Progenitor cell of endocrine pancreas (in vitro differentiated cells): ENCODE measurements at places on chromosomes 6 and 20. TPM values are rescaled to one million over a fixed set of nuclear protein-coding genes. Genes with fewer than 3 reads are reported as not detected.

The OR12D3 gene
- not detected in 2 replicates for total RNA-seq

- H3K36me3 ChIP-seq, result no peaks in the 10 kb centered on the region
- DNase-seq, result no peak
- H3K27me3 ChIP-seq, result no peaks in the 10 kb centered on the region
- H3K4me1 ChIP-seq, result no peaks in the 10 kb centered on the region
- no peak overlapping the region for H3K4me3 ChIP-seq
- H3K27ac ChIP-seq, result no peak overlapping the region
These were observed 48.5 kb upstream of the HACE1 start for GRCh38 chr6:104908031-104908887.

DNA sequence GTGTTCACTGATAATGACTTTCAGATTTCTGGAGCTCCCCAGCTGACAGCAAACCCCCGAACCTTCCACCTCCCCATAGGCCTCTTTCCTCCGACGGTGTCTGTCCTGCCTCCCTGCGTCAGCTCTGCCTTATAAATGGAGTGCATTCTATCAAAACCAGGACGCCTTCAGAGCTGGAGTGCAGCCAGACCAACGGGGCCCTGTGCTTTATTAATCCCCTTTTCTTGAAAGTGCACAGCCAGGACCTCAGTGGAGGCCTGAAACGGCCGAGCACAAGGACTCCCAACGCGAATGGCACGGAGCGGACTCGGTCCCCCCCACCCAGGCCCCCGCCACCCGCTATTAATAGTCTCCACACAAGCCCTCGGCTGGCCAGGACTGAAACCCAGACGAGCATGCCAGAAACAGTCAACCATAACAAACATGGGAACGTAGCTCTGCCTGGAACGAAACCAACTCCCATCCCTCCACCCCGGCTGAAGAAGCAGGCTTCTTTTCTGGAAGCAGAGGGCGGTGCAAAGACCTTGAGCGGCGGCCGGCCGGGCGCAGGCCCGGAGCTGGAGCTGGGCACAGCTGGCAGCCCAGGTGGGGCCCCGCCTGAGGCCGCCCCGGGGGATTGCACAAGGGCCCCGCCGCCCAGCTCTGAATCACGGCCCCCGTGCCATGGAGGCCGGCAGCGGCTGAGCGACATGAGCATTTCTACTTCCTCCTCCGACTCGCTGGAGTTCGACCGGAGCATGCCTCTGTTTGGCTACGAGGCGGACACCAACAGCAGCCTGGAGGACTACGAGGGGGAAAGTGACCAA lies 42.3 kb upstream of the NAA20 start:
- peaks cover 26% of the 10 kb centered on the region for H3K4me1 ChIP-seq
- peak overlapping the region; percentile 91 for H3K27ac ChIP-seq
- no peaks in the 10 kb centered on the region for H3K27me3 ChIP-seq
- no peak for DNase-seq
- peaks cover 25% of the 10 kb centered on the region for H3K36me3 ChIP-seq

DNA sequence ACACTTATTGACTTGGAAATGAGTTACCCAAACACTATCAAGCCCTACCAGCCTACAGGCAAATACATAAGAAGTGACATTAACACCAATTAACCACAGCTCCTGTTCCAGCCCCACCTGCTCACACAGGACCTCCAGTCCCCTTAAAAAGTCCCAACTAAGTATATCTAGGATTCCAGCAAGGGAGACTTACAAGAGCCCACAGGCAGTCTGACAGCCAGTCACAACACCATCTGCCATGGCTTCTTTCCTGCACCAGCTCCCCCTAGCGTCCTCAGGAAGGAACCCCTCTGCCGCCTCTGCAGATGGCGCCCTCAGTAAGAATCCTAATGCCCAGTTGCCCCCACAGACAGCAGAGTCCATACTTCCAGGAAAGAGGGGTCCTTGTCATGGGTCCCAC lies 122.1 kb downstream of the HIVEP2 start:
- peaks cover 1% of the 10 kb centered on the region for H3K36me3 ChIP-seq
- H3K4me3 ChIP-seq, result no peak overlapping the region
- H3K27ac ChIP-seq, result no peak overlapping the region
- no peak for DNase-seq
- H3K27me3 ChIP-seq, result no peaks in the 10 kb centered on the region
- peaks cover 3% of the 10 kb centered on the region for H3K4me1 ChIP-seq

GRCh38 chr20:51525241-51526105 lies 17.0 kb downstream of the NFATC2 start:
- peaks cover 41% of the 10 kb centered on the region for H3K4me1 ChIP-seq
- no peak for DNase-seq
- H3K27me3 ChIP-seq, result no peaks in the 10 kb centered on the region
- no peak overlapping the region for H3K4me3 ChIP-seq

GRCh38 chr20:54545676-54546358 lies 70.4 kb downstream of the DOK5 start:
- H3K4me1 ChIP-seq, result no peaks in the 10 kb centered on the region
- H3K27ac ChIP-seq, result no peak overlapping the region
- DNase-seq, result no peak
- no peak overlapping the region for H3K4me3 ChIP-seq
- H3K27me3 ChIP-seq, result no peaks in the 10 kb centered on the region
